ENCODE measurements at places on chromosomes 1 and 21.
A peak's percentile ranks its signal among the peaks of the same experiment; 100 is the strongest.

DNA sequence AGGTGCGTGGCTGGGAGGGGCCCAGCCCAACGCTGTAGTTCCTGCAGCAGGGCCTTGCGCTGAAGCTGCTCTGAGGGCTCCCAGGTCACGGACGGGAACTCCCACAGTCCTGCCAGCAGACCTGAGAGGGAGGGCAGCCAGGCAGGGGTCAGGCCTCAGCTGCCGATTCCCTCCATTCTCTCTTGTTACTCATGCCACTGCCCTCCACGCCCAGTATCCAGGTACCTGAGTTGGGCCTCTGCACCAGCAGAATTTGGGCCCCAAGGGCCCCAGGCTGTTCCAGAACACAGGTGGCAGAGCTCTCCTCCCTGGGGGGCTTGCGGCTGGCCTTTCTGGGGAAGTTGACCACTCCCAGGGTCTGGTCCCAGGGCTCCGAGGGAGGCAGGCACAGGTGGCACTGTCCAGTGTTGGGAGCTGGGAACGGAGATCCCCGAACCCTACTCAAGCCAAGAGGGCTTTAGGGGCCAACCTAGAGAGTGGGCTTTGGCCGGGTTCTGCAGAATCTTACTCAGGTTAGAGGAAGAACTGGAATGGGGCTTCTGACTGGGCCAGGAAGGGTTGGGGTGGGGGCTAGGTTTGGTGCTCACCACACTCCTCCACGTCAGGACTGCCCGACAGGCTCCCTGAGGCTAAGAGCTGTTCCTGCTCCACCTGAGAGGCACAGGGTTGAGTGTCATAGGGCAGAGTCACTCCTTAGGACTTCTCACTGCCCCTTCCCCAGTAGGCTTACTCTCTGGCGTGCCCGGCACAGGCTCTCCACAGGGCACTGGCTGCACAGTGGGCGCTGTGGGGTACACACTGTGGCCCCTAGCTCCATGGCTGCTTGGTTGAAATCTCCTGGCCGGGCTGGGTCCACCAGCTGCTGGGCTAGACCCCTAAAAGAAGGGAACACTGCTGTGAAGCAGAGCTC lies 5.0 kb downstream of the HPDL start:
- no peak for DNase-seq

DNA sequence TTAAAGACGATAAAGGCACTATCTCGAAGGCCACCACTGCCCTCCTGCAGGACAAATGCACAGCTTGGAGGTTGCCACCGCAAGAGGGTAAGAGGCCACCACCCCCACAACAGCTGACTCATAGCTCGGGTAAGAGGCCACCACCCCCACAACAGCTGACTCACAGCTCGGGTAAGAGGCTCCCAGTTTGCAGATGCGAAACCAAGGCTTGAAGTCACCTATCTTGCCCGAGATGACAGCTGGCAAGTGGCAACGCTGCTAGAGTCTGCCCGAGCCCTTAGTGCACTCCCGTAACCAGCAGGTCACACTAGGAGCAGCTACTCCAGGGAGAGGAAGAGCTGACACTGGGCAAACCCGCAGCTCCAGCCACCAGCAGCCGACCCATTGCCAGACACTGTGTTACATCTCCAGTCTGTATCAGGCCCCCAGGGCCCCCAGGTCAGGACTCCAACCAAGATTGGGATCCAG lies 17.1 kb upstream of the SPSB1 start:
- DNase-seq, result peak; percentile 88

DNA sequence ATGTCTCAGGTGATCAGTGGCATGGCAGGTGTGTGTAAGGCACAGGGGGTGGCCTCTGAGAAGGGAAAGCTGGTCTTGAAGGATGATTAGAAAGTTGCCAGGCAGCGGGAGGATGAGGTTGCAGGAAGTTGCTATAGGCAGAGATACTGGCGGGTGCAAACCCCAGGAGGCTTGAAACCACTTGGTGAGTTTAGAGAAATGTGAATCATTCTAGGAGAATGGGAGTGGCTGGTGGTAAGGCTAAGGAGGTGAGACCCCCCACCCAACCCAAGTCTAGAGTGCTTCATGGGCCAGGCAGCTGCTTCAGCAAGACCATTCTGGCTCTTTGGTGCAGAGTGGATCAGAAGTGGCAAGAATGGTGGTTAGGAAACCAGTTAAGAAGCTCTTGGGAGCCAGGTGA lies 9.0 kb downstream of the SH2D2A start:
- DNase-seq, result no peak

- DNase-seq, result no peak
Observed at GRCh38 chr1:234692966-234693580, 83.1 kb upstream of the IRF2BP2 start.

DNA sequence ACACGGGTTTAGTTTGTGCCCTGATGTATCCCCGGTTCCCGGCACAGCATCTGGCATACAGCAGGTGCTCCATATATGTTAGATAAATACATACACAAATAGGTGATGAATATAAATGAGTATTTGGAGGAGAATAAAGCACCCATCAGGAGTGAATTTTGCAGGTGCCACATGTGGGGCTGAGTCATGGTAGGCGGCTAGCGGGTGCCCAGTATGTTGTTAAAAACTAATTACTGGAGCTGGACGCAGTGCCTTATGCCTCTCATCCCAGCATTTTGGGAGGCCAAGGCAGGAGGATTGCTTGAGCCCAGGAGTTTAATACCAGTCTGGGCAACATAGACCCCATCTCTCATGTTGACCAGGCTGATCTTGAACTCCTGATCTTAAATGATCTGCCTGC lies 16.7 kb upstream of the WASF2 start:
- DNase-seq, result no peak

DNA sequence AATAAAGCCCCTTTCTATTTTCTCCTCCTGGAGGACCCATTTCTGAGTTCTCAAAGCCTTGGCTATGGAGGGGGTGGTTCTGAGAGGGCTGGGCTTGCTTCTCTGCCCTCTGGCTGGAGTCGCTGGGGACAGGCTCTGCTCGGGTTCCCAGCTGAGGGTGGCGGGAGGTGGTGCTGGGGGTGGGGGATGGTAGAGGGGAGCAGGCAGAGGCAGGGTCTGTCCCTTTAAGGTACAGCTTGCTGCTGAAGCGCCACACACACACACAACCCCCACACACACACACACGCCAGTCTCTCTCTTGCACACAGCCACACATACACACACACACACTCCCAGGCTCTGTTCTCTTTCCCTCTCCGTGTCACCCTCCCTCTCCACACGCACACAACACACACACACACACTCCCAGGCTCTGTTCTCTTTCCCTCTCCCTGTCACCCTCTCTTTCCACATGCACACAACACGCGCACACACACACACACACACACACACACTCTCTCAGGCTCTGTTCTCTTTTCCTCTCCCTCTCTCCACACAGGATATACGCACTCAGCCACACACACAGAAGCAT lies 69.8 kb upstream of the SSBP3 start:
- no peak for DNase-seq

DNA sequence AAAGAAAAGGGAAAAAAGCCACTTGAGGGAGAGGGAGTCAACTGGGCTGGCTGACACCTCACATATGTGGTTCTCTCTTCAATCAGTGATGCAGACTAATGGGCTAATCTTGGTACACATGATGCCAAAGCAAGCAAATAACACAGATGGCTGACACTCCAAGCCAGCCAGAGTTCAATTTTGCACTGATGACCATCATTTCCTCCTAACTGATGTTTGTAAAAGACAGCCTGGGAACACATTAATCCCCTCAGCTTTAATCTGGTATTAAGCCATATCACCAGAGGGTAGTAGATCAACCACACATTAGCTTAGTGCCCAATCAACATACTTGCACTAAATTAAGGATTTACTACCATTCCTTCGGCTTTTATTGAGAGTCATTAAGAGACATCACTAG lies 2.8 kb downstream of the VPS72 start:
- DNase-seq, result no peak

GRCh38 chr1:43558346-43558841 lies 27.7 kb downstream of the PTPRF start:
- no peak for DNase-seq

DNA sequence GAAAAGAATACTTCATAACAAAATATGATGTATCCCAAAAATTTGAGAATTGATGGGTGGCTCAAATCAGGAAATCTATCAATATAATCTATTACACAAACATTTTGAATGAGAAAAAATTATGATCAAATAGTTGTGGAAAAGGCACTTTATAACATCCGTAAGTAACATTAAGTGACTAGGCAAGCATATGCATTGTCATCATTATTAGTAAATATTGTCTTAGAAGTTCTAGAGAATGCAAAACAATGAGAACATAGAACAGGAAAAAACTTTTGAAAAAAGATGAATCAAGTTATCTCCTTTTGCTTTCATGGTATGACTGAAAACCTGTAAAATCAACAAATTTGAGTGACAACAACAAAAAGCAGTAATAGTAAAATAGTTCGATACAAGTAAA lies 42.9 kb downstream of the VCAM1 start:
- DNase-seq, result no peak

GRCh38 chr1:205262731-205263171 lies 35.0 kb downstream of the TMCC2 start:
- DNase-seq, result no peak

GRCh38 chr1:5508669-5509330 lies 483.4 kb downstream of the NPHP4 start:
- no peak for DNase-seq

DNA sequence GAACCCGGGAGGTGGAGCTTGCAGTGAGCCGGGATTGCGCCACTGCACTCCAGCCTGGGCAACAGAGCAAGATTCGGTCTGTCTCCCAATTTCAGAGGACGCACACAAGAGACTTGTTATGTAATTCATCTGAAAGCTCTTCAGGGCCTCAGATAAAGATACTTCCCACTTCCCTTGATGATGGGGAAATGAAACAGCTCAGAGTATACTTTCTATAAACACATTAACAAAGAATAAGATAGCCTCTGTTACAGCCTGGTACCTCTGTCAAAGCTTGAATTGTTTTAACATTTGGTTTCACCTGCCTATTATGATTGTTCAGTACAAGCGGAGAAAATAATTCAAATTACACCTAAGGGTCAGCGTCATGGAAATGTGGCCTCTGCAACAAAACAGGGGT lies 622.9 kb upstream of the ADGRL4 start:
- no peak for DNase-seq

GRCh38 chr1:20974069-20974468 lies 187.0 kb upstream of the HP1BP3 start:
- no peak for DNase-seq

DNA sequence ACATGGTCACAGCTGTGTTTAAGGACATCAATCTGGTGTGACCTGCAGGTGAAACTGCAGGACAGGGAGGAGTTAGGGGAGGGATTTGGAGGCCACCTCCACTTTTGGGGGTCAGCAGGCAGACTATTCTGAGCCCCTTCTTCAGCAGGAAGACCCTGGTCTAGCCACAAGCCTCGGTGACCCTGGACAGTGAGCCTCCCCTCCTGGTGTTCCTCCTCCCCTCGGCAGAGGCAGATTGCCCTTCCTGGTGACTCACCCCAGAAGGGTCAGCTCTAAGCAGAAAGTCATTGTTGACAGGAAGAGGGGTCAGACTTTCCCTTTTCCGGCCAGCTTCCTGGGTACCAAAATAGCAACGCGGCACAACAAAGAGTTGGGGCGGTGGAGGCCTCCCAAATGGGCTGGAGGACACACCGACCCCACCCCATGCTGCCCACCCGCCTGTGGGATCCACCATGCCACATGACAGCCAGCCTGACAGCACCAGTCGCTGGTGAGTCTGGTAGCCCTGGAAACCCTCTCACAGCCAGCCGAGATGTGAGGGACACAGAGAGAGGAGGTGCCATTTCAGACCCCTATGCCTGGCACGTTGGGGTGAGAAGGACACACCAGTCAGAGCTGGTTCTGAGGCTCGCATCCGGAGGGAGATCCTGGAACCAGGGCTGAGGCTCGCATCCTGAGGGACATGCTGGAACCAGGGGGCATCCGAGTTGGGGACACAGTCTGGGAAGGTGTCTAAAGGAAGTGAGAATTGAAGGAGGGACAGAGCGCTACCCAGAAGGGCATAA lies 14.7 kb upstream of the CSF1 start:
- no peak for DNase-seq

- no peak for DNase-seq
Observed at GRCh38 chr1:186187601-186188000, 187.5 kb downstream of the TPR start.

DNA sequence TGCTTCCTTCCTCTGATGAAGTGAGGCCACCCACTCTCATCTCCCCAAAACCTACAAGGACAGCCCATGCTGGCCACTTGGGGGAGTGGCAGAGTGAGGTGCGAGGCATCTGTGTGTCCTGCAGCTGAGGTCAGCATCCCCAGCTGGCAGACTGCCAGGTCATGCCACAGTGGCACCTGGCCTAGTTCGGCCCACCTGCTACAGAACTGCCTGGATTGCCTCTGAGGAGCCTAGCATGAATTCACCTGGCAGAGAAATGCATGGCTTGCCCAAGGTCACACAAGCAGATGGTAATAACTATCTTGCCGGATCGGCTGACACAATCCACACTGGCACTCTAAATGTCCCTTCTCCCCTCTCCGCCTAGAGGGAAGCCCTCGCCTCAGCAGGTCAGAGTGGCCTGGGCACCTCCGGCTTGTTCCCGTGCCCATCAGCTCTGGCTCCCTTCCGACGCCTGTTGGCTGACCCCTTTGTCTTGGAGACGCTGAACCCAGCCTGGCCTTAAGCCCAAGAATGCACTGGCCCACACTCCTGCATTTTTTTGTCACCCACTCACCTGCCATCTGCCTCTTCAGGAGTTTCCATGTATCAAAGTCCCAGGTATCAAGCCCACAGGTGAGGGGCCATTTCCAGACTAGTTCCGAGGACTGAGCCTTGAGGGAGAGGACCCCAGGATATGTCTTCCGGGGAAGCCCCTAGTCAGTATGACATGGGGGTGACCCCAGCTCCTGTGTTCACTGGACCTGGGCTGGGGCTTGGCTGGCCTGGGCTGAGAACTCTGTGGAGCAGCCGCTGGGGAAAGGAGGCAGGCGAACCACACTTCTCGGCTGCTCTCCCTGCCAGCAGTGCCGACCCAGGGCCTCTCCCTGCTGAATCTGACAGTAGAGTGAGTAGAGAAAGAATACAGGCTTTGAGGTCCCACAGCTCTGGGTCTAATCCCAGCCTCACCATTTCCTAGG lies 21.7 kb downstream of the ECE1 start:
- DNase-seq, result no peak

GRCh38 chr21:41958886-41959563 lies 5.2 kb upstream of the C2CD2 start:
- no peak for DNase-seq

GRCh38 chr1:211036381-211037060 lies 97.4 kb downstream of the KCNH1 start:
- no peak for DNase-seq

DNA sequence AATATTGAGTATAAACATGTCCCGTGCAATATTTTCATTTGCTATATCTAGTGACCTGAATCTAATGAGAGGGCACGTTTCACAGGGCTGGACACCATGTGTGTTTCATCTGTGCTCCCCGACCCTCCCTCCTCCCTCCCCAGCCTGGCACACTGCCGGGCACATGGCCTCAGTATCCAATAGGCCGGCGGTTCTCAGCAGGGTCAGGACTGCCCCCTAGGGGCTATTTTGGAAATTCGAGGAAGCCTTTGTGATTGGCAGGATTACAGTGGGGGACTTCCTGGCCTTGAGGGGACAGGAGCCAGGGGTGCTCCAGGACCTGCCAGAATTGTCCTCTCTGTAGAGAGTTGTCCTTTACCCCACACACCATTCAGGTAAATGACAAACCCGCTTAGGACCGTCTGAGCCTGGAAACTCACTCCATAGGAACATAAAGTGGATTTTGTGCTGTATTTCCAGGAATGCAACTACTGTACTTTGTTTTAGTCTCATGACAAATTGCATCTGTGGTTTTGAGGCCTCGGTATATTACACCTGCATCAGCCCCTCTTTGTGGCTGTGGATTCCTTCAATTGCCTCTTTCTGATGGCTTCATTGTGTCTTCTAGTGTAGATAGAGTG lies 109.5 kb upstream of the SIM2 start:
- DNase-seq, result no peak

GRCh38 chr1:228329887-228330286 lies 76.7 kb downstream of the TRIM11 start:
- DNase-seq, result no peak
